ENCODE measurements at places on chromosomes 2 and 18.

GRCh38 chr2:207437136-207437523 lies 92.6 kb upstream of the CREB1 start:
- DNase-seq = no peak

- DNase-seq = no peak
Measured at GRCh38 chr18:7954238-7954637, 387.1 kb downstream of the PTPRM start.

DNA sequence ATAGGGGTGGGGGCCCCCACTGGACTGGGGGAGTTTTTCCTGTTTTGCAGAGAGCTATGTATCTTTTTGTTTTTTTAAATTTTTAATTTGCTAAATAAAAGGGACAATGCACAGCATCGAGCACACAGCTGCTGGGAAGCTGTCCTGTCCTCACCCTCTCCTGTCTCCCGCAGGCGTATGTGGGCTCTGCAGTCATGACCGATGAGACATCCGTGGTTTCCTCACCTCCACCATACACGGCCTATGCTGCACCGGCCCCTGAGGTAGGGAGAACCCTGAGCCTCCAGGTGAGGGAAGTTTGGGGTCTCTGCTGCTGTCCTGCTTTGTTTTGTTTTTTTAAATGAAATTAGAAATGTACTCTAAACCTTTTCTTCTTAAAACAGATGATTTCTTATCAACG lies 27.6 kb downstream of the PLEKHB2 start:
- no peak for DNase-seq

- DNase-seq = no peak
Measured at GRCh38 chr18:37539236-37539635, 26.4 kb downstream of the CELF4 start.

- no peak for DNase-seq
Measured at GRCh38 chr2:152594792-152595191, 122.5 kb downstream of the PRPF40A start.

DNA sequence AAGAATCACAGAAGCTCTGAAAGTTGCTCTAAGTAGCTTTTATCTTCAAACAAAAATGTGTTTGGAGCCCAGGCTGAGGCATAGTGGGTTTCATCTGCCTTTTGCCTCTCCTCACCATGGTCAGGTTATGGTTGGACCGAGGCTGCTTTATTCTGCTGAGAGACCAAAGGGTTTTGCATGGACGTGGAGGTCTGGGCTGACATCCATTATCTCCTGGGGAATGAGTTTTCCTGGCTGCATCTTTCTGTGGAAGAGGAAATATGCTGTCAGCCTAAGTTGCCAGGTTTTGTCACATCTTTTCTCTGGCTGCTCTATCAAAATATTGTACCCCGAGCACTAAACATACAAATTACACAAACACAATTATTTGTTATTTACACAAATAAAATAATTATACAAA lies 223.2 kb downstream of the LDLRAD4 start:
- DNase-seq = no peak

DNA sequence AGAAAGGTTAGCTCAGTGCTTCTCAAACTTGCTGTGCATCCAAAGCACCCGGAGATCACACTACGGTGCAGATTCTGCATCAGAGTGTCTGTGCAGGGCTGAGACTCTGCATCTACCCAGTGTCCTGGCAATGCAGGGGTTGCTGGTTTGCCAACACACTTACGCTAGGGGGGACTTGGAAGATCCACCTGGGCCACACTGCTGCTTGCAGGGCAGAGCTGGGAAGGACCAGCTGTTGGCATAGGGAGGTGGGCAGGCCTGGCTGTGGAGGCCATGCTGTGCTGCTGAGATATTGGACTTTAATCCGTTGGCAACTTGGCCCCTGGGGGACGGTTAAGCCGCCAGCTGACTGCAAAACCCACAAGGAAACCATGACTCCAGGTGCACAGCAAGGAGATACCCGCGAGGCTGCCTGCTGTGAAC lies 397.6 kb upstream of the HS6ST1 start:
- no peak for DNase-seq

DNA sequence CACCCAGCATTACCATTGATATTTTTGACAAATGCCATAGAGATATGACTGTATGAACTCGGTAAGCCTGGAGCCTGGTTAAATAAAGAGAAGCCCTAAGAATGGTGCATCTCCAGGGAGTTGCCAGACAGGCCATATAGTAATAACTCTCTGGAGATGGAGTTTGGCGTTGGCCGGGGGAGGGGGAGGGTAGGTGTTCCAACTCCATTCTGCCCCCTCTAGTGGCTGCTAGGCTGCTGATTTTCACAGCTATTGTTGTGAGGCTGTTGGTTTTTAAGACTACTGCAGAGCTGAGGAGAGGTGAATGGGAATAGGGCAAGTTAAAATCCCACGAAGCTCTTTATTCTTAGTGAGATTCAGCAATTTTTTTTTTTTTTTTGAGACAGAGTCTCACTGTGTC lies 99.9 kb downstream of the GALNT14 start:
- no peak for DNase-seq

DNA sequence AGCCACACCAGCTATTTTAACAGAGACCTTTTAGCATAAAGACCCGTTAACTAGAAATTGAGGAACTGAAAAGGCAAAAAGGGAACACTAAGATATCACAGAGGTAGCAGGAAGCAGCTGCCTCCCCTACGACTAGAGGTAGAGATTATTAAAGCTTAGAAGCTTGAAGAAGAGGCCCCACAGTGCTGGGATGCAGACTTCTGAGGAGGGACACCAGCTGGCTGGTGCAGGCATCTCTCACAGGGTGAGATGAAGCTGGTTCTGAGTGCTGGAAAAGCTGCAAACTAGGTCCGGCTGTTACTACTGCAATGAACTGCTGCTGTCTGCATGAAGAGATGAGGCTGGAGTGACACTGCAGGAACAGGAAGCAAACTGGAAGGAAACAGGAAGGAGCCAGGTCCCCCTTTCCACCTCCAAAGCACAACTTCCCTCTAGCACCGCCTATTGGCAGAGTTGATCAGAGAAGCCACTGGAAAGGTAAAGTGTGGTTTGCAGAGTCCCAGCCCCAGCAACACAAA lies 61.2 kb upstream of the MRPS9 start:
- DNase-seq = no peak

DNA sequence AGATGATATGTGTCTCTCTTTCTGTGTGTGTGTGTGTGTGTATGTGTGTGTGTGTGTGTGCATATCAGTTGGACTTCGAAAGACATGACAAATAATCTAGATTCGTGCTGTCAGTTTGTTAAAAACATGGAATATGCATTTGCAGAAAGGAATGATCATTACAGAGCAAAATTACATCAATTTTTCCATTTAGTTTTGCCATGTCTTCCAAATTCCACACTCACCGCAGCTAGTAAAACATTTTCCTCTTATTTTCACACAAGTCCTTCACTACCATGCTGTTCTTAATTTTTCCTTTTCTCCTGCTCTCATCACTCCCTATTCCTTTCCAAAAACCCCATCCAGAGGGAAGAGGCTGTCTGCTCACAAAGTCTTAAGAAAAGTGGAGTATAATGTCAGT lies 1191.4 kb upstream of the SLC39A10 start:
- no peak for DNase-seq

DNA sequence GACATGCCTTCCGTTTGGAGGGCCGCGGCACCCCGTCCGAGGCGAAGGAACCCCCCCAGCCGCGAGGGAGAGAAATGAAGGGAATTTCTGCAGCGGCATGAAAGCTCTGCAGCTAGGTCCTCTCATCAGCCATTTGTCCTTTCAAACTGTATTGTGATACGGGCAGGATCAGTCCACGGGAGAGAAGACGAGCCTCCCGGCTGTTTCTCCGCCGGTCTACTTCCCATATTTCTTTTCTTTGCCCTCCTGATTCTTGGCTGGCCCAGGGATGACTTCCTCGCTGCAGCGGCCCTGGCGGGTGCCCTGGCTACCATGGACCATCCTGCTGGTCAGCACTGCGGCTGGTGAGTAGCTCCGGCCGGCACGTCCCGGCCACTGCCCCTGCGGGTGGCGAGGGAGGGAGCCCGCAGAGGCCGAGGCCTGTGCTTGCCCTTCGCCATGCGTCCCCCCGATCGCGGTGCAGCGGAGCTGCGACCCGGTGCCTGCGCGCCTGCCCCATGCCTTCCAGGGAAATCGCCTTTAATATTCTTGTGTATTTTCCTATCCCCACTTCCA lies 1.2 kb downstream of the BMPR2 start:
- no peak for DNase-seq

GRCh38 chr2:182078988-182079602 lies 93.4 kb downstream of the PPP1R1C start:
- DNase-seq = no peak

DNA sequence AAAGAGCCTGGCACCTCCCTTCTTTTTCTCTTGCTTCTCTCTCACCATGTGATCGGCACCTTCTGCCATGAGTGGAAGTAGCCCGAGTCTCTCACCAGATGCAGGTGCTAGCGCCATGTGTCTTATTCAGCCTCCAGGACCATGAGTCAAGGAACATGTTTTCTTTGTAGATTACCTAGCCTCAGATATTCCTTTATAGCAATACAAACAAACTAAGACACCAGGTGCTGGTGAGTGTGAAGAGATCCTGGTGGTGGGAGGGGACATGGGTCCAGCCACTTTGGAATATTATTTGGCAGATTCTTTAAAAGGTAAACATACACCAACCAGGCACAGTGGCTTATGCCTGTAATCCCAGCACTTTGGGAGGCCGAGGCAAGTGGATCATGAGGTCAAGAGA lies 5.9 kb upstream of the USP40 start:
- no peak for DNase-seq

GRCh38 chr18:46849007-46849406 lies 68.3 kb downstream of the PIAS2 start:
- DNase-seq = no peak

GRCh38 chr2:116952254-116952653 lies 862.2 kb upstream of the DDX18 start:
- DNase-seq = no peak

DNA sequence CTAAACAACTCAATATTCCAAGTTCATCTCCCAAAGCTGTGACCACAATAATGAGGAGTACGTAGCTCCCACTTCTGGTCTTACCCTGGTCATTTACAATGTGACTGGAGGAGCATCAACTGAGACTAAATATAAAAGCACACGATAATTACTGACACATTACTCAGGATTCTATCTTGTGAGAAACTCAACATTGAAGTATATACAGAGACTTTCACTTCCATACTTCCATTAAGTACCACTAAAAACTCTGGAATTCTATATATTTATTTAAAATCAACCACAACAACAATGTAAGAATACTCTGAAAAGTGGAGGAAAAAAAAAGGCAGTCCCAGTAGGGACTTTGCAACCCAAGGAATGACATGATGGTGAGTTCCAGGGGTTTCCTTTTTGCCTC lies 61.4 kb downstream of the XDH start:
- DNase-seq = no peak

- DNase-seq = no peak
Measured at GRCh38 chr18:55382277-55382805, 205.7 kb downstream of the TCF4 start.

- no peak for DNase-seq
Measured at GRCh38 chr2:120576509-120577474, 158.9 kb upstream of the GLI2 start.

DNA sequence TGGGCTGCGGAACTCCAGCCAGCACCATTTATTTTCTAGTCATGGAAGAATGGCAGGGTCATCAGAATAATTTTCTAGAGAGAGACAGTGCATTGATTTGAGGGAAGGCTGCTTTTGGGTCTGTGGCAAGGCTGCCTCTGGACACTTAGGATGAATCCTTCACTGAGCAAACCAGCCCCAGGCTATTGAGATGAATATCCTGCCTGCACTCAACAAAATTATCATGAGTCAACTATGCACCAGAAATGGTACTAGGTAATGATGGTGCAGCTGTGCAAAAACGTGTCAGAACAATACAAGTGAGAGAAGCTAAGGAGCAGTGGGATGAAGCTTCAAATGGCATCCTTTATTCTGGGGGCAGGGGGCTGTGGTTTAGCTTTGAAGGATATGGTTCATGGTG lies 115.8 kb downstream of the SPHKAP start:
- DNase-seq = no peak

DNA sequence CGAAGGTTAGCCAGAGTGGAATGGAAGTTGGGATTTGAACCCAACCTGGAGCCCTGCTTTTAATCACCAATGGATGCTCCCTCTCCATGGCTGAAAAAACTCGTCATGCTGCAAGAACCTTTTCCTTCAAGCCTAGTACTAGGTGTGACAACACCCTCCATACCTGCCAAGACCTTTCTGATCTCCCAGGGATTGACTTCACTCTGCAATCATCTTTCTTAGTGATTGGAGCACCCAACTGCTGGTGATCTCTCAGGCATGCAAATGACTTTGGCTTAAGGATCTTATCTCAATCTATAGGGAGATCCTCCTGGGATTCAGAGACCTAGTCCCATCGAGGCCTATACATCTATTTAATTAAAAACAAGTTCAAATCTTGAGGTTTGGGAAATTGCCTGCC lies 23.5 kb upstream of the ITGB6 start:
- no peak for DNase-seq

DNA sequence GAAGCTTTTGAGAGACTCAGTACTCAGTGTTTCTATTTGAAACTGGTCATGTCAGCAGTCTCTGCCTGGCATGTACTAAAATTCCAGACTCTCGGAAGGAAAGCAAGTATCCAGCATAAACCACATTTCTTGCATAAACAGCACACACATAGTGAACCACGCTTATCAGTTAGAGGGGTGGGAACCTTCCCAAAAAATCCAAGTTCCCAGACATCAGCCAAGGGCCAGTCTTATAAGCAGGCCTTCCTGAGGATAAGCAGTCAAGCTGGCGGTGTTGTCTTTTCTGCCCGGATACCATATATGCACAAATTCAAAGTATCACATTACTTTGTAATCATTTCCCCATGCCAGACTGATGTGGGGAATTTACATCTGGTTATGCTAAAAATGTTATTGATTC lies 73.6 kb downstream of the ST6GAL2 start:
- DNase-seq = no peak

- no peak for DNase-seq
Measured at GRCh38 chr2:45845566-45845965, 194.1 kb downstream of the PRKCE start.

DNA sequence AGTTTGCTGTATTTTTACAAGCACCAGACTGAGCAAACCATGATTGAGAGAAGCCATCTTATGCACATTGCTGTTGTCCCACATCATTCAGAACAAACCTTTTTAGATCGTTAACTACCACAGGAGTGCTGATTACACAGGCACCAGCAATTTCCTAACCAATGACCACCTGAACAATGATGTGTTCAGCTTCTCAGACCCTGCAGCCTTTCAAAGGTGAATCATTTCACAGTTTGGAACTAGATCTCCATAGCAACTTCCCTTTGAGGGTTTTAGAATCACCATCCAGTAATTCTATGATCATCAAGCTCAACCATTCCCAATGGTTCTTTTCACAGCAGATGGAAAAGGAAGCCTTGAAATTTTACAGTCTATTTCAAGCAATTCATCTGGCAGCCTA lies 71.4 kb downstream of the OLA1 start:
- no peak for DNase-seq

GRCh38 chr2:8000870-8001269 lies 681.0 kb upstream of the ID2 start:
- no peak for DNase-seq

- DNase-seq = no peak
Measured at GRCh38 chr2:36653967-36654694, 42.4 kb upstream of the VIT start.

- DNase-seq = no peak
Measured at GRCh38 chr2:57368190-57368589, 678.4 kb upstream of the VRK2 start.

GRCh38 chr2:105697781-105698449 lies 46.8 kb upstream of the NCK2 start:
- DNase-seq = no peak

GRCh38 chr2:80328159-80328571 lies 23.6 kb upstream of the LRRTM1 start:
- no peak for DNase-seq

All from activated effector memory CD4-positive, alpha-beta T cell treated with Interleukin-2 at 50 U/mL for 16 hours (primary cell).